ENCODE measurements at places on chromosomes 12 and 14.

GRCh38 chr14:77003960-77004710, 24.4 kb downstream of the IRF2BPL start:
- DNase-seq: no peak

- no peak for DNase-seq
Observed at GRCh38 chr14:104076743-104077142, 8.8 kb upstream of the ASPG start.

GRCh38 chr12:32098112-32098511, 8.5 kb upstream of the BICD1 start:
- no peak for DNase-seq

GRCh38 chr12:68097386-68097785, 62.2 kb downstream of the IFNG start:
- DNase-seq: no peak

DNA sequence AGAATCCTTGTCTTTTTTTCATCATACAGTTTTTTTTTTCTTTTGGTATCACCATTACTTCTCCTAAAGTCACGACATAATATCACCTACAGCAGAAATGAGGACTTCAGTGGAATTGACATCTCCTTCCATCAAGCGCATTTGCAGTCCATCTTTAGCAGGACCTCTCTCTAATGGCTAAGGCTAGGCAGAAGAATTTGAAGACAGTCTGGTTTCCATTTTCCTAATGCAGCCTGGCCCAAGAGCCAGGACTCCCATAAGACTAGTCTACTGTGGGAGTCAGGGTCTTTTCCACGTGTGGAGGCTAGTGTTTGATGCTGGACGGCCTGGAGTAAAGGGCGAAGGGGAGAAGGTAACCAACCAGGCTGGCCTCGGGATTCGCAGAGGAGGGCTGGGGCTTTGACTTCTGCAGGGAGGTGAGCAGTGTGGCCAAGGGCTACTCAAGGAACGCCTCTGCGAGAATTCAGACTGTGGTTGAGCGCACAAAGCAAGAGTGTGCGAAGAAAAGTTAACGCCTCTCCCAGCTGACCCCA, 769 bp upstream of the ZNF740 start:
- no peak for DNase-seq

- DNase-seq: peak; percentile 92
Observed at GRCh38 chr14:48970943-48971342, 615.2 kb downstream of the RPS29 start.

DNA sequence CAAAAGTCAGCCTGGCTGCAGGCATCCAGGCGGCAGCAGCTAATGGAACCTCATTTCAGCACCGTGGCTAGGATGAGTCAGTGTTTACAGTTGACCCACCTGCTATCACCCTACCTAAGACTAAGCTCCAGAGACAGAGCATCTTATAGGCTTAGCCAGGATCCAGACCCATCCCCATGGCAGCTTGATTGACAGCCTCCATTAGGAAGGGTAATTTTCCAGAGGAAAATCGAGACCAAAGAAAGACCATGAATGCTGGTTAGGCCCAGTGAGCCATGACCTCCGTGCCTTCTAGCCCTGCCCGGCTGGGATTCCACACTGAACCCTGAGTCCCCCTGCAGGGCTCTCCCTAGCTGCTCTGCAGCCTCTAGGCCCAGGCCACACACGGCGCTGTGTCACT, 38.7 kb downstream of the TUNAR start:
- DNase-seq: no peak

GRCh38 chr12:112916270-112916669, 9.5 kb downstream of the OAS1 start:
- DNase-seq: no peak

DNA sequence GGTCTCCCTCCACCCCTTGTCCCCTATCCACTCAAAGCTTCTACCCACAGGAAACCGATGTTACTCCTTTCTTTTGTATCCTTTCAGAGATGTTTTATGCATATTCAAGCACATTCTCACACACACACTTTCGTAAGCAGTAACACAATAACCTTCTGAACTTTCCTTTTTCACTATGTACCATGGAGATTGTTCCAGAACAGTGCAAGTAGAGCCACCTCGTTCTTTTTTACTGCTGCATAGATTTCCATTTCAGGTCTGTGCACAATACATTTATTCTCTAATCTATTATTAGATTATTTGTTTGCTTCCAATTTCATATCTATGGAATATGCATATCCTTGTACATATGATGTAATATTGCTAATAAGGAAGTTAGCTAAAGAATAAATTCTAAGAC, 60.3 kb downstream of the TBC1D30 start:
- no peak for DNase-seq

DNA sequence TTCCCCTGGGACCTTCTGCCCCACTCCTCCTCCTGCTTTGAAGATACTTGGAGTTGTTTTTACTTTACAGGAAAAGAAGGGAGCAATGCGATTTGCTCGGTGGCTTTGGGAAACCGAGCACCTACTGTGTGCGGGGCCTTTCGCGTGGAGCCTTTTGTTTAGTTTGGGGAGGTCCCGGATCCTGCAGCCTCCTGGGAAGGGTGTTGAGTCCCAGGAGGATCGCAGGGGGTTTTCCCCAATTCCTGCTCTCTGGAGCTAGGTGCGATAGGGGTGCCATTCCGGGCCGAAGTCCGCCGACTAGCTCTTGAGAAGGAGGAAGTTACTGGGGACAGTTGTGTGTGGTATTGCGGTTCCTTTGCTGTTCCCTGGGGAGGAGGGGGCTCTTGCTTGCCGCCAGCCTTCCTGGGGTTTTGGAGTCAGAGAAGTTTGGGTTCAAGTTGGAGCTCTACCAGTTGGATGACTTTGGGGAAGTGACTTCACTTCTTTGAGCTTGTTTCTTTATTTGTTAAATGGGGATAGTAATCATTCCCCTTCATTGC, 1.1 kb downstream of the BRI3BP start:
- DNase-seq: no peak

- DNase-seq: no peak
Observed at GRCh38 chr12:14982991-14983390, 10.1 kb downstream of the PDE6H start.

GRCh38 chr12:11022520-11022919, at the start of gene TAS2R19:
Gene TAS2R19 (minus strand): TSS chr12:11022620. CDS start chr12:11022571, 49 bp downstream.
- no peak for DNase-seq

Measured in fibroblast of skin of right biceps (primary cell).